Activated CD4-positive, alpha-beta T cell treated with anti-CD3 and anti-CD28 coated beads for 1 hour (primary cell): ENCODE measurements at places on chromosomes 13 and 19.

DNA sequence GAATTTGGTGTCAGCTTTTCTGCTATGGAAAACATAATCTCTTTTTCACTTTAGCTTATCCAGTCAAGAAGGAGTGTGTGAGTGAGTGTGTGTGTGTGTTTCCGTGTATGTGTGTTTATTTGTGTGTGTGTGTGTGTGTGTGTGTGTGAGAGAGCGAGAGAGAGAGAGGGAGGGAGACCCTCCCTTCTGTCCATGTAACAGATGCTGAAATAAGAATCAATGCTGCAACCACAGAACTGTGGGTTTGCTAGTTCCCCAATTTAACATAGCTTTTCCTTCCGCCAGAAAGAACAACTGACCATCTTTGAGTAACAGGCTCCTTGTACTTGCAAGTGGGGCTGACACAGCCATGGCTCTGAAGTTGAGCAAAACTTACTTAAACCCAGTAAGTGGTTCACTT, 5.2 kb downstream of the LCP1 start:
- no peak for DNase-seq

GRCh38 chr19:57047743-57048142, 72.0 kb upstream of the USP29 start:
- no peak for DNase-seq

GRCh38 chr19:6730153-6730804, 7.1 kb downstream of the GPR108 start:
- no peak for DNase-seq

- no peak for DNase-seq
Measured at GRCh38 chr13:74444161-74444571, 310.0 kb upstream of the KLF12 start.

DNA sequence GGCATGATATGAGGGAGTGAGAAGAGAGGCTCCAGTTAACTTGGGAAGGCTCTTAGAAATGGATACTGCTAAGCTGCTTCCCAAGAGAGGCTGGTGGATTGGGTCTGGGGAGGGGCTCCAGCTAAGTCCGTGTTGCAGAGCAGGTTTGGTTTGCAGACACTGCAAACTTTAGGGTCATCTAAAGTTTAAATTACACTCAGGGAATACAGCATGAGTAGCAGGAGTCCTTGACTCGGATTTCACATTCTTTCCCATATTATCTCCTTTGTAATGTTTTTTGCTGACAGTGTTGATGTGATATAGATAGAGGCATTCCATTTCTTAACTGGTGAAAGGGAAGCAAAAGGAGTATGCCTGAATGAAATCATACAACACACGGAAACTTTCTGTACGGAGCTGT, 31.9 kb downstream of the SGCG start:
- DNase-seq, result no peak

GRCh38 chr13:92538164-92538563, 688.4 kb upstream of the GPC6 start:
- DNase-seq, result no peak

- DNase-seq, result no peak
Measured at GRCh38 chr13:110477706-110478245, 83.7 kb downstream of the RAB20 start.

GRCh38 chr13:27770809-27771208, 21.5 kb upstream of the GSX1 start:
- DNase-seq, result no peak

GRCh38 chr19:57802269-57802668, 12.4 kb downstream of the ZNF552 start:
- DNase-seq, result no peak

DNA sequence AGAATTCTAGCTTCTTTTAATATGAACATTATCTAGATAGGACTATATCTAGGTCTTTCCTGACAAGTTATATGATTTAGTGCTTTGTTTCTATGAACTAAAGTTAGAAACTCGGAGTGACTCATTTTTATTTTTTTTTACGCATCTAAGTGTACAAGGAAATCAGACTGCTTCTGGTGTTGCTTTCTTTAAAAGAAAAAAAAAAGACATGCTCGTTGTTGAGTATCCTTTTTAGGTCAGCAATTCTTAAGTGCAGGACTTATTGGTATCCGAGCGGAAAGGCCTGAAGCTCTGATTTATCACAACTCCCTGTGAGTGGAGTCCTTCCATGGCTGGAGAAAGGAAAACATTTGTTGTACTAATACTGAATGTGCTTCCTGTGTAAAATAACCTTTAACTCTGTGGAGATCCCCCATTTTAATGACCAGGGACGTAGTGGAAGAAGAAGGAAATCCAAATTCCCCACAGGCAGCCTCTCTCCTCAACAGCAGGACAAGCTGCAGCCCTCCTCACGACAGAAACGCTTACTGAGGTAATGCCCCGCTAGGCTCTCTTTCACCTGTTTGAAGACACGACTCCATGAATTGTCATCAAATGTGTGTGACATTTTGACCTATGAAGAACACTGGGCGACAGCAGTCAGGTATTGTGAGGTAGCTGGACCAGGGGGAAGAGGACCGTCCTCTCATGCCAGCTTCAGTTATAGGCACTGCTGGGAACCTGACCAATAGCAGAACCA, 17.9 kb upstream of the POMP start:
- no peak for DNase-seq

DNA sequence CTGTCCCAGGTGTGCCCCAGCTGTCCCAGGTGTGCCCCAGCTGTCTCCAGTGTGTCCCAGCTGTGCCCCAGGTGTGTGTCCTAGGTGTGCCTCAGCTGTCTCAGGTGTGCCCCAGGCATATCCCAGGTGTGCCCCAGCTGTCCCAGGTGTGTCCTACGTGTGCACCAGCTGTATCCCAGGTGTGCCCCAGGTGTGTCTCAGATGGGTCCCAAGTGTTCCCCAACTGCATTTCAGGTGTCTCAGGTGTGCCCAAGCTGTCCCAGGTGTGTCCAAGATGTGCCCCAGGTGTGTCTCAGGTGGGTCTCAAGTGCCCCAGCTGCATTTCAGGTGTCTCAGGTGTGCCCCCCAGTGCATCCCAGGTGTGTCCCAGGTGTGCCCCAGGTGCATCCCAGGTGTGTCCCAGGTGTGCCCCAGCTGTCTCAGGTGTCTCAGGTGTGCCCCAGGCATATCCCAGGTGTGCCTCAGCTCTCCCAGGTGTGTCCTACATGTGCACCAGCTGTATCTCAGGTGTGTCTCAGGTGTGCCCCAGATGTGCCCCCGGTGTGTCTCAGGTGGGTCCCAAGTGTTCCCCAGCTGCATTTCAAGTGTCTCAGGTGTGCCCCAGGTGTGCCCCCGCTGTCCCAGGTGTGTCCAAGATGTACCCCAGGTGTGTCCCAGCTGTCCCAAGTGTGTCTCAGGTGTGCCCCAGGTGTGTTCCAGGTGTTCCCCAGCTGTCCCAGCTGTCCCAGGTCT, 1.3 kb upstream of the GRK1 start:
- no peak for DNase-seq

DNA sequence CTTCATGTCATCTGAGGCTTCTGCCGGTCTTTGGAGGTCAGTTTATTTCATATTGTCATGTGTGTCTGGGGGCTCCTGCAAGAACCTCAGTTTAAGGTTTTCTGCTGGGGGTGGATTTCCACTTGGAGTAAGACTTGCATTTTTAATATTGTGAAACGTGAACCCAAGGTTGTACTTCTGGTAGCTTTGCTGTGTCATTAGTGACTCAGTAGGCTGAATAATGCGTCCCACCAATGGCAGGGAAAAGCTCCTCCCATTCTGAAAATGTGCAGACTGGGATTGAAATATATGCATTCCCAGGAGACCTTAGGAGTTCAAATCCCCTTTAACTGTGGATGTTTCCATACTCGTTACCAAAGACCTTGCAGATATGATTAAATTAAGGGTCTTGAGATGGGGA, 46.2 kb downstream of the ING1 start:
- no peak for DNase-seq

DNA sequence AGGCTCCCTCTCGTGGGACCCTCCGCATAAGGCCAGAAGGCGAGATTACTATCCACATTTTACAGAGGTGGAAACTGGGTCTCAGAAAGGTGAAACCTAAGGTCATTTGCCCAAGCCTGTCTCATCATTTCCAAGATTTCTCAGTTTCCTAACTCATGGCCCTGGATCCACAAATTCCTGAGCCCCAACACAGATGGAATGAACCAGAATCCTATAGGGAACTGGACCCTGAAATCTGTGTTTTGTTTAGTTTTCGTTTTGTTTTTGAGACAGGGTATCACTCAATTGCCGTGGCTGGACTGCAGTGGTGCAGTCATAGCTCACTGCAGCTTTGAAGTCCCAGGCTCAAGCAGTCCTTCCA, 563 bp upstream of the GNG7 start:
- no peak for DNase-seq

DNA sequence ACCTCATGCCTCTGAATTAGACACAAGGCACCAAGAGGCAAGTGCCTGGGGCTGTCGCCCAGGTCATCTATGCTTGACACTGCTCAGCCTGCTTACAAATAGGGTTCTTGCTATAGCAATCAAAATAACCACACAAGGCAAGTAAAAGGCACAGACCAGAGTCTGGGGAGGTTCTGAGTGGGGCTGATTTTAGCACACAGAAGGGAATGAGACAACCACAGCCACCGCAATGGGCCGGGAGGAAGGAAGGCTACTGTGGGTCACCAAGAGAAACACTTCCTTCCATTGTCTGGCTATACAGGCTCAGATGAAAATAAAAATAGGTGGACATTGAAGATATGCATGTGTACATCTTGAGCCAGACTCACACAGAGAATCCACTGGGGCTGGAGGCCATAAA, 159.1 kb downstream of the DLEU7 start:
- DNase-seq, result no peak

DNA sequence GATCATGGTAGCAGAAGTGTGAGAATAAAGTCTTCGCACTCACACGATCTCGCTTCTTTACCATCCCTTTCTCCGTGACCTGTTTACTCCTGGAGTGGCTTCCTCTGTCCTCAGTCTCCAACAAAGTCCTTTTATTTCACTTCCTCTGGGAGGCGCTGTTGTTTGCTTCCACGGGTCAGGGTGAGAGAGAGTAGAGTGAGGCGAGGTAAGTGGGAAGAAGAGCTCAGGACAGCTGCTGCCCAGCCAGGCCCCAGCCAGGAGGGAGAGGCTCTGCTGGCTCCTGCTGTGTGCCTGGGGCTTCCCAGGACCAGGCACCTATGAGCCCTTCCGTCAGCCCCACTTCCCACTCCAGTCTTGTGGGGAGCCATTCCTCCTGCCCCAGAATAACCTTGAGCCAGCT, 242.1 kb downstream of the FGF9 start:
- no peak for DNase-seq

- DNase-seq, result no peak
Measured at GRCh38 chr19:49542446-49542845, 14.6 kb downstream of the RCN3 start.

- DNase-seq, result no peak
Measured at GRCh38 chr13:95858286-95859075, 181.5 kb downstream of the DNAJC3 start.

DNA sequence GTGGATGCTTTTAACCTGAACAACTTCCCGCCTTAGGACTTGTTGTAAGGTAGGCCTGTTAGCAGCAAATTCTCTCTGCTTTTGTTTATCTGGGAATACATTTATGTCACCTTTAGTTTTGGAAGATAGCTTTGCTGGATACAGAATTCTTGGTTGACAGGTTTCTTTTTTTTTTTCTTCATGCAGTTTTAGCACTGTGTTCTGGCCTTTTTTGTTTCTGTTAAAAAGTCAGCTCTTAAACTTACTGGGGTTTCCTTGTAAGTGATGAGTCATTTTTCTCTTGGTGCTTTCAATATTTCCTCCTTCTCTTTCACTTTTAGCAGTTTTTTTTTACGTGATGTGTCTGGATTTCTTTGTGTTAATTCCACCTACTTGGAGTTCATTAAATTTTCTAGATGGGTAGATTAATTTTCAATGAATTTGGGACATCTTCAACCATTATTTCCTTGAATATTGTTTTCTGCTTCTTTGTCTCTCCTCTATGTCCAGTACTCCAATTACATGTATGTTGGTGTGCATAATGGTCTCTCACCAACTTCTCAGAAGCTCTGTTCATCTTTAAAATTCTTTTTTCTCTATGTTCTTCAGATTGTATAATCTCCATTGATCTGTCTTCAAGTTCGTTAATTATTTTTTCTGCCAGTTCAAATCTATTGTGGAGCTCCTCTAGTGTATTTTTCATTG, 188.2 kb upstream of the ZNF536 start:
- DNase-seq, result no peak

- no peak for DNase-seq
Measured at GRCh38 chr13:42164557-42165125, 107.3 kb upstream of the AKAP11 start.

DNA sequence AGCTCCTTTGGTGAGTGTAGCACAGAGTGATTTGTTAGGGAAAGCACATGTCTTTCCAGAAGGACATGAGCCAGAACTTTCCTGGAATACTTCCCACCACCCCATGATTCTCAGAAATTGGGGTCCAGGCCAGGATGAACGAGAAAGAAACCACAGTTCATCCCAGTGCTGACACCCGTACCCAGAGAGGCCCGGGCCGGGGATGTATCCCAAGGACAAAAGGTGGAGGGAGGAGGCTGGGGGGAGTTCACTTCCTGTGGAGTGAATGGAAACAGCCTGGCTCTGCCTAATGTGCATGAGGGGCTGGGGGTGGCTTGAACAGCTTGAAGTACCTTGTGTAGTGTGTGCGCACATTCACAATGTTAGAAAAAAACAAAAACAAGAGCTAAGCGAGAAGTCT, 47.5 kb downstream of the CDADC1 start:
- no peak for DNase-seq

GRCh38 chr19:56637976-56638555, 4.9 kb upstream of the SMIM17 start:
- DNase-seq, result no peak

- DNase-seq, result no peak
Measured at GRCh38 chr13:31909864-31910551, 121.6 kb upstream of the FRY start.

DNA sequence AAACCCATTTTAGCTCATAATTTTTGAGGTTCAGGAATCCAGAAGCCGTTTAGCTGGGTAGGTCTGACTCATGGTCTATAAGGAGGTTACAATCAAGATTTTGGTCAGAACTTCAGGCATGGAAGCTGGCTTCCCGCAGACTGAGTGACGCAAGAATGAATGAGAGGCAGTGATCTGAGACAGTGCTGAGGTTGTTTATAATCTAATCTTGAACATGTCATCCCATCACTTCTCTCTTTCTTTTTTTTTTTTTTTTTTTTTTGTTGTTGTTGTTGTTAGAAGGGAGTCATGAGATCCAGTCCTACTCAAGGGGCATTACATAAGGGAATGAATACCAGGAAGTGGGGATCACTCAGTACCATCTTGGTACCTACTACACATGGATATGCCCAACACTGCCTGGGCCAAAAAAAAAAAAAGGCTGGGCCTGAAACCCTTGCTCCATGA, 217.4 kb downstream of the DLEU7 start:
- no peak for DNase-seq

GRCh38 chr19:33427801-33428626, 54.5 kb downstream of the CEBPG start:
- no peak for DNase-seq

- DNase-seq, result no peak
Measured at GRCh38 chr19:43711751-43712355, 4.0 kb upstream of the IRGC start.
